ENCODE measurements at places on chromosomes 11 and 22. TPM values are rescaled to one million over a fixed set of nuclear protein-coding genes. Genes with fewer than 3 reads are reported as not detected.
A peak's percentile ranks its signal among the peaks of the same experiment; 100 is the strongest.

DNA sequence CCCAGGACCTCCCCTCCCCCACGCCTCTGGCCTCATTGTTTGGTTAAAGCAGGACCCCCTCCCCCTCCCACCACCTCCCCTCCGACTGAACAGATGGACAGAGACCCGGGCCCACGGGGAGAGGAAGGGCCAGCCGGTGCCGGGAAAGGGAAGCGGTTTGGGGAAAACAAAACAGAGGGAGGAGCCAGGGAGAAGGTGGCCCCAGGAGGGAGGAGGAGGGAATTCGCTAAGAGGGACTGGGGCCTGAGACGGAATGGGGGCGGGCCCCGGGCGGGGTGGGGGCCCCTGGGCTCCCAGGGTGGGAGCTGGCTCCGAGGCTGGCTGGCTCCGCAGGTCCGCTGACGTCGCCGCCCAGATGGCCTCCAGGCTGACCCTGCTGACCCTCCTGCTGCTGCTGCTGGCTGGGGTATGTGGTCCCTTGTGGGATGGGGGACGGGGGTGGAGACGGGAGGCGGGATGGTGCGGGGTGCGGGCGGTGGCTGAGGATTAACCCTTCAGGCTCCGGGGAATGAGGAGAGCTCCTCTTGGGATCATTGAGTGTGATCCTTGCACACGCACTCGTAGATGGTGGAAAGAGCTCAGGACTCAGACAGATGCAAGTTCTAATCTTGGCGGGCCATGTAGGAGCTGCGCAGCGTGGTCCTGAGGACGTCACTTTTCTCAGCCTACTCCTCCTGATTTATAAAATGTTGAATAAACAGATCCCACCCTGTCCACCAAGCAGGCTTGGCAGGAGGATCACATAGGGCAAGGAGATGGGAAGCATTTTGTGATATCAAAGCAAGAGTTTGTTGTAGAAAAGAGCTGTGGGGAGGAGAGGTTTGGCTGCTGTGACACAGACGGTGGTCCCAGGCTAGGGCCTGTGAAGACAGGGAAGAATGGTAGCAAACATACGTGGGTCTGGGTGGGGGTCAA lies 688 bp downstream of the SERPING1 start:
- peak; percentile 94 for DNase-seq

Gene MMP7
- not detected for total RNA-seq

Gene MFNG
- 23.0 TPM for total RNA-seq

Gene MICAL3
- total RNA-seq, result 106 TPM
